ENCODE measurements at places on chromosomes 16 and 17.
A peak's percentile ranks its signal among the peaks of the same experiment; 100 is the strongest.

- no peak for DNase-seq
Measured at GRCh38 chr17:1515640-1516387, 598 bp downstream of the INPP5K start.

GRCh38 chr17:66928949-66929348 is 35.6 kb upstream of the CACNG4 start:
- no peak for DNase-seq

DNA sequence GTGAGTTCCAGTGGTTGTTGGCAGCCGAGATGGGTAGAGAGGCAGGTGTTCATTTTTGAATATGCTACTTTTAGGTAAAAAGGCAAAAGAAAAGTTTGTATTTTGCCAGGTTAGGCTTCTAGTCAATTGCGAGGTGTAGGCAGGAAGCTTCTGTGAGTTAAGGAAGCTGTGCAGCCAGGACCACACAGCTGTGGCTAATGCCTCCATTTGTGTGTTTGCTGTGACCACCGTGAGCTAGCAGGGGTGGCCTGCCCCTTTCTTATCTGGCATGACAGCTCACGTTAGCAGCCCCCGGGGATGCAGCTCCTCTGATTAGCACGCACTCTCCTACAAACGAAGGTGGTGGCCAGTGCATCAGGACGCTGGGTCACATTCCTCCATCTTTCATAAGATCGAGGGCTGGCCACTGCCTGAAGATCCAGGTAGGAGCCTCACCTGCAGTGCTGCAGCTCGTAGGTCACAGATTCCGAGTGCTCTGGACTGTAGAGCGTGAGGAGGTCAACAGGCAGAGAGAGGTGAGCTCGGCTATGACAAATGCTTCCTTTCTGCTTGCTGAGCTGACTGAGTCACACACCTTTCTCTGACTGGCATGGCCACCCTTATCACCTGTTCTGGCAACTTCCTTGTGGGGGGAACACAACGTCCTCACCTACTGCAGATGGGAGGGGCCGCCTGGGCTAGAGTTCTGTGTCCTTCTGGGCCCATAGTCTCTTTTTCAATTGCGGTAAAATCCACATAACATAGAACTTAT is 244.4 kb downstream of the HS3ST3B1 start:
- DNase-seq: no peak

DNA sequence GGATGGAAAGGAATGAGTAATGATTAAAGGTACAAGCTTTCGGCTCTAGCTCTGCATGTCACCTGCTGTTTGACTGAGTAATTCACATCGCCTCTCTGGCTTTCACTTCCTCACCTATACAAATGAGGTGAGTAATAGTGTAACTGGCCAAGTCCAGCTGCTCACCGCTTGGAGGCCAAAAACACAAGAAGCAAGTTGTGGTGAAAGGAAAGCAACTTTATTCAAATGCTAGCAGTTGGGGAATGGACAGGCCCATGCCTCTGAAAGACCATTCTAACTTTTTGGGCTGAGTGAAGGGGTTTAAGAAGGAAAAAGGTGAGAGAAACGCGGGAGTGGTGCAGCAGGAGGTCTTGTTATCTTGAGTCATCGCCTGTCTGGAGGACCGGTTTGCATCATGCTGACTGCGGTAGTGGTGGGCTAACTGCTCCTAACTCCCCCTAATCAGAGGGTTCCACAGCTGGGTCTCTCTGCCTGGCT is 45.7 kb upstream of the CSNK2A2 start:
- DNase-seq: no peak

DNA sequence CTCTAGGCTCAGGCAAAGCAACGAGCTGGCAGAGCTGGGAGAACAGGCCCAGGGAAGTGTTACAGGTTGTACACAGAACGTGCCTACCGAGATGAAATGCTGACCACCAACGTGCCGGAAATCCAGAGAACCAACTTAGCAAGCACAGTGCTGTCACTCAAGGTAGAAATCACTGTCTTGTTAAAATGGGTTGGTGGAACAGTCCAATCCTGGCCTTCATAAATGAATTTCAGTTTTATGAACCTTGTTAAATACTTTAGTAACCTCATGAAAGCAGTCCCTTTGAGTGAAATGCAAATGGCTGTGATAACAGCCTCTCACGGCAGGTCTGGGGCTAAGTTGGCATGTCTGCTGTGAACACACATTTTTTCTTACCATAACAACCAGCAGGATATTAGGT is 29.0 kb downstream of the ETV4 start:
- no peak for DNase-seq

DNA sequence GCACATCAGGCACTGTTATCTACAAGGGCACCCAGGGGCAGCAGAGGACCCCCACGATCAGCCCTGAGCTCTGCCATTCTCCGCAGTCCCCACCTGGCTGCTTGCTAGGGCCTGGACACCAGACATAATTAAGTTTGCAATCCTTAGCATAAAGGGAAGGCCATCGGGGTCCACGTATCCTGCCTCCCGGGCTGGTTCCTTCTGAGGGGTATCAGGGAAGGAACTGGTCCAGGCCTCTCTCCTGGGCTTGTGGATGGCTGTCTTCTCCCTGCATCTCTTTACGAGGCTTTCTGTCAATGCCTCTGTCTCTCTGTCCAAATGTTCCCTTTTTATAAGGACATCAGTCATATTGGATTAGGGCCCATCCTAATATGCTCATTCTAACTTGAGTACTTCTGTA is 77.8 kb downstream of the CYLD start:
- no peak for DNase-seq

GRCh38 chr16:4360538-4361021 is 9.5 kb upstream of the PAM16 start:
- DNase-seq: no peak

DNA sequence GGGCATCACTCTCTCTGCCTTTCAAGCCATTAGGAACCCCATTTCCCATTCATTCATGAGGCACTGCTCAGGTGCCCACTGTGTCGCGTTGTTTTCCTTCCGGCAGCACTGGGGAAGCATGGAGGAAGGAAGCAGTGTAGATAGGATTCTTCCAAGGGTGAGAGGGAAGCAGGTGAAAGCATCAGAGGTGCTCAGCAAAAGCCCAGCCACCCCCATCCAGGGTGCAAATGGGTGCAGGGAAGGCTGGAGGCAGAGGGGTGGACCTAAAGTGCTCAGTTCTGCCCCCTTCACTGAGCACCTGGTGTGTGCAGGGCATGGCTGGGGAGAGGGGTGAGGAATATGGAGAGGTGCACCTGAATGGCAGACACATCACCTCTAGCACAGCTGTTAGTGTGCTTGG is 3.4 kb upstream of the NXPH3 start:
- DNase-seq: no peak

- DNase-seq: no peak
Measured at GRCh38 chr17:58006560-58006923, 504 bp downstream of the SRSF1 start.

DNA sequence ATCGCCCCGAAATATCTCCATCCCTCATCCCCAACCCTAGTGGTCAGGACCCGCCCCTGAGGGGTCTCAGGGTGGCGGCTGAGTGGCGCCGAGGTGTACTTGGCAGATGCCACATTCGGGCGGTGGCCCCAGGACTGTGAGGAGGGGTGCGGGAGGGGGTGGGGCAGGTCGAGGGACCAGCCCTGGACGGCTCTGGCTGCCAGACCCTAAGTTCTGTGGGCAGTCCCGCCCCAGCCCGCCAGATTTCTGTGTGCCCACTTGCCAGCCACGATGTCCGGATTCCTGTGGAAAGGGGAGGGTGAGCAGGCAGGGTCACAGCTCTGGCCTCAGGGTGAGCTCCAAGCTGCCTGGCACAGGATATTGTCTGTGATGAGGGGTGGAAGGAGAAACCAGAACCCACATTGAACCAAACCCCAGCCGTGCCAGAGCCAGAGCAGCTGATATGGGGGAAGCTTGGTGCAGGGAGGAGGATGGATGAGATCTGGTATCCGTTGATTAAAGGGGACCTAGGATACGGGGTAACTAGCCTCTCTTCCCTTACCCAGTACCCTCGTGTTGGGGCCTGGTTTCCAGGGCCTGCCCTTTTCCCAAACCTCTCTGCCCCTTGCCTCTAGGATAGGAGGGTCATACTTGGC is 1.1 kb upstream of the CHAD start:
- no peak for DNase-seq

DNA sequence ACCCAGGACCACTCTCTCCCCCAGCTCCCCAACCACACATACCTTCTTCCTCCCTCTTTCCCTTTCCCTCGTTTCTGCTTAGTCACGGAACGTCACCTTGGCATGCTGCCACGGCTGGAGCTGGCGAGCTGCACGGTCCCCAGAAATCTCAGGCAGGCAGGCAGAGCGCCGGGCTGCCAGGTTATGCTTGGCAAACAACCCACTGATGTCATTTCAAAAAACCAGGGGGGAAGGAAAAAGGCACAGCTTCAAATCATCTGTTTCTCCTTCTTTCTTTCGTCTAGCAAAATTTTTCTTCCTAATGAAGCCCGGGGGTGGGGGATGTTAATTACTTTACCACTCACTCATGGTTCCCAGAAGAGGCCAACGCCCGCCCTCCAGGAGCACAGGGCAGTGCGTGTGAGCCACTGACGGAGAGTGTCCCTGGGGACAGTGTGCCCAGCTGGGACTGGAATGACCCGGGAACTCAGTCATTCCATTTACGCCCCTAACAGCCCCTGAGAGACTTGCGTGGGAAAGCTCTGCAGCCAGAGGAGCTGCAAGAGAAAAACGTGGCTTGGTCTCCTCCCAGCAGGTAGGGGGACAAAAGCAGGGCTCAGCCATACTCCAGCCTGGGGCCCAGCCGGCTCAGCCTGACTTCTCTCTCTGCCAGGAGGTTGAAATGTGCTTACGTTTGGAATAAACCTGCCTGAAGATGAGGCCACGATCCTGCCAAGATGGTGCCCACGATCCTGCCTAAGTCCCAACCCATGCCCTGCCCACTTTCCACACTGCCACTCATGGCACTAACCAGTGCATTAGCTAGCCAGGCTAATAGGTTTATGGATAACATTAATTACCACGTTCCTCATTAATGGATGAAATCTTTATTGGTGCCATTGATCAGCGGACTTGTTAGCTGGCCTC is 198.9 kb downstream of the ZFHX3 start:
- no peak for DNase-seq

DNA sequence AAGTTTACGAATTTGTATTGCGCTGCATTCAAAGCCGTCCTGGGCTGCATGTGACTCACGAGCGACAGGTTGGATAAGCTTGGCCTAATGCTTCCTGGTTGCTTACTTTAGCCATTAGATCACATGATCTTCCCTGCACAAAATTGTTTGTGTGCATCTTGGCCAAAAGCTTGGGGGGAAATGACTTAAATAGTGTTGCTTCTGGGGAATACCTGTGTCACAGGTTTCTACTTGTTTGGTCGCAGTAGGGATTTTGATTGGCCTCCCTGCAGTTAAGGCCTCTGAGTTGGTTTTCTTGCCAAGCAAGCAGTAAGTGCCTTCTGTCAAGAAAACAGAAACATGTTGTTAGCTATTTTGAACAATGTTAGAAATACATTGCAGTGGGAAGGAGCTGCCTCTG is 39.6 kb upstream of the DUSP14 start:
- DNase-seq: no peak

DNA sequence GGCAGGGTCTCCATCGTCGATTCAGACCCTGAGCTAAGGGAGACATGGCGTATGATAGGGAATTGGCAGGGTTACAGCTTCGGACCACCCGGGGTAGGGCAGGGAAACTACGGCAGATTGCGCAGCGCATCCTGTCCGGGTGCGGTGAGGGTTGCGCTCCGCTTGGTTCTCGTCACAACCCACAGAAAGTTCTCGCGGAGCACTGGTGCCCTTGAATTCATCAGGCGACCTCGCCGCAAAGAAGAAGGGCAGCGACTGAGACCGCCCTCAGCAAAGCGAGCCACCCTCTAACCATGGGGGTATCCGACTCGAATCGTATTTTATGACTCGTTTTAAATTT is 1.2 kb downstream of the HS3ST3B1 start:
- DNase-seq: peak; percentile 27
